LHCN-M2 (cell line): ENCODE measurements at places on chromosomes 16 and 17.
A peak's percentile ranks its signal among the peaks of the same experiment; 100 is the strongest.

GRCh38 chr16:15704545-15704987, 54.5 kb downstream of the NDE1 start:
- peak; percentile 64 for DNase-seq

GRCh38 chr16:83138976-83139690, 512.4 kb downstream of the CDH13 start:
- no peak for DNase-seq

DNA sequence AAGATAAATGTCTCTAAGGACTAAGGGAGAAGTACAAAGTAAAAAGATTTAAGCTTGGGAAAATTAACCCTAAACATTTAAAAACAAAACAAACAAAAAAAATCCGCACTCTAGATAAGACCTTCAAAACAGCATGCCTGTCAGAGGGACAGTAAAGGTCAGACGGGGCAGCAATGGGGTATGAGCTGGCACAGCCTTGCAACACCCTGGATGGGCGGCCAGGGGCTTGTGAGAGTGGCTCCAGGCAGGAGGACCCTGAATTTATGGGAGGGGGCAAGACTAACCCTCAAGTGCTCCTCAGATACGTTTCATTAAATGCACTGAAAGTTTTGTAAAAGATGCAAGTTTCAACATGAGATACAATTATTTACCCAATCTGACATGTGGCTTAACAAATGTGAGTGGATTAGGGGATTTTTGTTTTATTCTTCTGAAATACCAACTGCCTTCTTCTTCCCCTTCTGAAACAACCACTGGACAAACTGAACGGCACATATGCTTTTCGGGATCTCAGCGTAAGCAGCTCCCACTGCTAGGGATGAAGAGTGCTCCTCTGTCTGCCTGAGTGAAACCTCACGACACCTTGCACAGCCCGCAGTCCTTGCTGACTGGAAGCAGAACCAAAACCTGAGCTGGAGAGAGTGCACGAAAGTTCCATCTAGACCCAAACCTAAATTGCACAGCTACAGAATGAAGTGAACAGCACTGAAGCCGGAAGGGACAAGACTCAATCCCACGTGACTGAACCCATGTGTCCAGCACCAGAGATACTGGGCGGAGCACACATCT, 128.4 kb downstream of the ANKRD11 start:
- no peak for DNase-seq

- DNase-seq: no peak
Observed at GRCh38 chr17:72429066-72429638, 308.3 kb downstream of the SOX9 start.

GRCh38 chr17:20966870-20967269, 75.9 kb downstream of the USP22 start:
- no peak for DNase-seq

GRCh38 chr17:42230225-42230624, 35.9 kb upstream of the GHDC start:
- no peak for DNase-seq

- DNase-seq: peak; percentile 53
Observed at GRCh38 chr17:41530062-41531048, 2.2 kb upstream of the KRT19 start.

GRCh38 chr17:74961657-74962350, 10.8 kb downstream of the HID1 start:
- peak; percentile 75 for DNase-seq

DNA sequence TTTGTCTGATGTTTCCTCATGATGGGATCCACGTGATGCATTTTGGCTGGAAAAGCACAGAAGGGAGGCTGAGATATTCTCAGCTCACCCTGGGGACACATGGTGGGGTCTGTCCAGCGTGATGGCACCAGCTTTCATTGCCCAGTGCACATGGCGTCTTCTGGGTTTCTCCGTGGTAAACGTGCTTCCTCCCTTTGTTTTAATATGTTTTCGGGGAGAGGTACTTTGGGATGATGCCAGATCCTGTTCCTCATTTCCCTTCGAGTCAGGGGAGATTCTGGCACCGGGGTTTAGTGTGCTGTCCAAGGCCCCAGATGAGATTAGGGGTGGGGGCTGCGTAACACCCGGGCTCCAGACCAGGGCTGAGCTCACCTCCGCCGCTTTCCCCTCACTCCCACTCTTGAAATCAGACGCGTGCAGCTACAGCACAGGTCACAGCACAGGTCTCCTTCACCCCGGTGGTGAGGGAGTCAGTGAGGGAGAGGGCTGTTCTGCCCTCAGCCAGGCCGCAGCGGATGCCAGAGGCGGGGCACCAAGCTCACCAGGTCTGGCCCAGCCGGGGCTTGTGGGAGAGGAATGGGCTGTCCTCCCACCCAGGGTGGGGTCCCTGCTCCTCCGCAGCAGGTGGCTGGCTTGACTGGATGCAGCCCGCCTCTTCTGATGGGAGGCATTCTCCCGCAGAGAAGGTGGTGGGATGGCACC, 33.9 kb downstream of the COX4I1 start:
- DNase-seq: no peak

GRCh38 chr16:1944612-1945199, 1.7 kb upstream of the MSRB1 start:
- DNase-seq: no peak

DNA sequence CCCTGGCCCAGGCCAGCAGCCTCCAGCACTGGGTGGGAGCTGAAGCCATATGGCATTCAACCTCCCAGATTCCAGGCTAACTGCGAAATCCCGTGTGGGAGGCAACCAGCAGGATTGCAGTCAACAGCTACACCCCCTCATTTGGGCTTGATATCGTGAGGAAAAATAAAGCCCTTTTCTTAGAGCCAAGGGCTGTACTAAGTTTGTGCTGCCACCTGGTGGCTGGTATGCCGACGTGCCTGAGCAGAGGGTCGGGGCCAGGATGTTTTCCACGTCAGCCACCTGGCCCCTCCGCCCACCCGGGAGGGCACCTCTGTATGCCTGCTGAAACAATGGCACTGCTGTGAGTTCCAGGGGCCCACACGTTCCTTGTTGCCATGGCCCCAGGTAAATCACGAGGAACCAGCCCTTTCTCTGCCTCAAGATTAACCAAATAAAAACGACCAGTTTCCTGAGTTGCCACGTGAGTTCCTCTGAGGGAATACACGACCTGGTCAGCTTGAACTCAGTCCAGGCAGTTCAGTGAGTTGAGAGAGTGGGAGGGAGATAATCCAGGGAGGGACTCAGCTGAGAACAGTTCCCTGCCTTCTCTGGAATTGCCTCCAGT, 9.0 kb downstream of the TMEM98 start:
- DNase-seq: peak; percentile 52

DNA sequence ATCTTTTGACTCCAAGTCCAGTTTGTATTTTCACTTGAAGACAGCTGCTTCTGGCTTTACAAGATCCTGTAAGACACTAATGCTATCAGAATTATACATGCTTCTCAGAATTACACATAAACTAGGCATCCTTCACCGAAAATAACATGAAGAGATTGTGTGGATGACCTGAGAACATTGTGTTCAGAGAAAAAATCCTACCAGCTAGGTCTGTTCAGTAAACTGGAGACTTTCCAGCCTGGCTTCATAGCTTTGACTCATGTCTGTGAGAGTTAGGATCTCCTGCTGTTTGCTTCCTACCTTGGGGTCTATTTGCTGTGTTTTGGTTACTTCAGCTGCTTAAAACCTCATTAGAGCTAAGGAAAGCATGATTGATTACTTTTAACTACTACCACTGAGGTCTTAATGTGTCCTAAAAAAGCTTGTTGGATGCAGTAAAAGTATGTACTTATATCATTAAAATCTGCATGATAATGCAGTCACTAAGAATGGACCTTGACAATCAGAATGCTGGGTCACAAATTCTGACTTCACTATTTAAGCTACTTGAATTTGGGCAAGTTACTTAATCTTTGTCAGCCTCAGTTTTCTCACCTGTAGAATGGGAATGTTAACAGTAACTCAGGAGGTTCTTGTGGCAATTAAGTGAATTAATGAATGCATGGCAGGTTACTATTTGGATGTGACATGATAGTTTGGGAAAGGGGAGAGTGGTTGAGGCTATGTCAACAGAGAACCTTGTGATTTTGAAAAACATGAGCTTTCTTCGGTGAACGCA, 8.0 kb upstream of the MYH13 start:
- DNase-seq: peak; percentile 99

DNA sequence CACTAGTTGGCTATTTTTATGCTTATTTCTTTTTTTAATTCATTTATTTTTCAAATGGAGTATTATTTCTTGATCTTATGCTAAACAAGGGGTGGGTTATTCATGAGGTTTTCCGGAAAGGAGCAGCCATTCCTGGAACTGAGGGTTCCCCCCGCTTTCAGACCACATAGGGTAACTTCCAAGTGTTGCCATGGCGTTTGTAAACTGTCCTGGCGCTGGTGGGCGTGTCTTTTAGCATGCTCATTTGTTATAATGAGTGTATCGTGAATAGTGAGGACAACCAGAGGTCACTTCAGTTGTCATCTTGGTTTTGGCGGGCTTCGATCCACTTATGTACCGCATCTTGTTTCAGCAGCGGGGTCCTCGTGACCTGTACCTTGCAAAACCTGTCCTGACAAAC, 29.6 kb upstream of the ASGR2 start:
- no peak for DNase-seq

DNA sequence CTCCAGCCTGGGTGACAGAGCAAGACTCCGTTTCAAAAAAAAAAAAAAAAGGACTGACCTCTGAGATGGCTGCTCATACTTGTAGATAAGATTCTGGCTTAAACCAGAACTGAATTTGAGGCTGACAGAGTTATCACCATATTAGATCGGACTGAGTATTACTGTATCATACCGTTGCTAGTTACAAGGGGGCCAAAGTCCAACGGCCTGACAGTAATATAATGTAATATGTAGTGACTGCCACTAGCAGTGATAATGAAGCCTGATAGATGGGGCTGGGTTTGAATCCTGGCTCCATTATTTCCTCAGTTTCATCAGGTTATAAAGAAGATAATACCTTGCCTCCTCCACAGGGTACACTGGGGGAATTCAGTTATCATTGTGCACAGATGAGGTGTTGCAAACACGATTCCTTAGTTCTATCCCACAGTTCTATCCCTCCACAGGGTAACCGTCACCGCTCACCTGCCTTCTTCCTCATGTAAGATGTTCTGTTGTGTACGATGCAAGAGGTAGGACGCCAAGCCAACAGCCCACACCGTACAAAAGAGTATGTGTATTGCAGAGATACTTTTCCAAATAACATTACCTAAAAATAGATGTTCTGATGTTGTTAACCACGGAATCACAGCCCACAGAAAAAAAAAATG, 5.2 kb downstream of the TMEM220 start:
- DNase-seq: no peak

- peak; percentile 55 for DNase-seq
Observed at GRCh38 chr16:15946257-15947044, 3.0 kb upstream of the ABCC1 start.
